ENCODE measurements at places on chromosomes 11 and 22. TPM values are rescaled to one million over a fixed set of nuclear protein-coding genes. Genes with fewer than 3 reads are reported as not detected.

Gene NXPE2
- polyA plus RNA-seq: not detected

Gene RAG2
- 0.44 TPM for polyA plus RNA-seq

Gene CPT1B
- 35.6 TPM for polyA plus RNA-seq

Gene OR5B2
- not detected for polyA plus RNA-seq

Gene SUSD2
- polyA plus RNA-seq: 0.93 TPM

Gene DUSP8
- 39.8 TPM for polyA plus RNA-seq

Gene CRYBA4
- not detected for polyA plus RNA-seq

Gene GSTT2
- 2.6 TPM for polyA plus RNA-seq

Gene RAG1
- 11.5 TPM for polyA plus RNA-seq

Gene MRGPRX3
- polyA plus RNA-seq: not detected

Gene FOLR1
- polyA plus RNA-seq: 5.7 TPM

Gene CRYBB3
- polyA plus RNA-seq: 0.27 TPM

Gene CFAP300
- 1.3 TPM for polyA plus RNA-seq

Measured in muscle of back (tissue), 13 donors.